Activated T-helper 9 cell treated with anti-CD3 and anti-CD28 coated beads, Interleukin-2, amount 50 U/mL, for 16 hours (primary cell): ENCODE measurements at places on chromosomes 2 and 18.

- DNase-seq, result no peak
Observed at GRCh38 chr2:25036221-25036559, 5.7 kb upstream of the EFR3B start.

GRCh38 chr2:153195342-153195741, 283.2 kb downstream of the RPRM start:
- DNase-seq, result no peak

DNA sequence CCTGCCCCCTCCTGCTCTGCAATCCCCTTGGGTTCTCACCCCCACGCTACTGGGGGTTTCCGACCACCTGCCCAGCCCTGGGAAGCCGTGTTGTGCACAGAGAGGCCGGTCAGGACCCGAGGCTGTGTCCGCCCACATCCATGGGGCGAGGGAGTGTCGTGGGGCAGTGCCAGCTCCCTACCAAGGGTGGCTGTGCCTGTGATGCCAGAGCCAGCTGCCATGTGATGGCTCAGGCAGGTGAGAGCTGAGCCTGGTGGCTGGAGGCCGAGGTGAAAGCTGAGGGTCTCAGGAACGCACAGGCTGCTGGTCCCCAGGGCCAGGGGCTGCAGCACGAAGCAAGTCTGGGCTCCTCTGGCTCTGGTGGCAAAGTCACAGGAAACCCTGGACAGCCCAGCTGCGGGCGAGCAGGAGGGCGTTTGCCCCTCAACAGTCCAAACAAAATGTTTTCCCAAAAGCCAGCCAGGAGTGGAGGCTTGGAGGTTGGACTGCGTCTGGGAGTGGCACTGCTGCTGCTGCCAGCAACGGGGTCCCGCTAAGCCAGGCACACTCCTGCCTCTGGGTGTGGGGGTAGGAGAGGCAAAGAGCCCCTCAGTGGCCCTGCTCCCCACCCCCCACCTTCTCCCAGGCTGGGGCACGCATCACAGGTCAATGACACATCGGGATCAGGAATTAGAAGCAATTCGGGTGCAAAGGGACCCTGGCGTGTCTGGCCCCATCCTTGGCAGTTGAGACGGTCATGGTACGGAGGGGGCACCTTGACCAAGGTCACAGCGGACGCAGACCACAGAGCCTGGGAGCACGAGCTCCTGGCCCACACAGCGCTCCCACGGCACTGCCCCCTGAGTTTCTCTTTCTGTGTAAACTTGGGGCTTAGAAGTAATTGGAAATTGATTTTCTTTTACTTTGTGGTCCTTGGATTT, 72.4 kb upstream of the GPC1 start:
- DNase-seq, result no peak

DNA sequence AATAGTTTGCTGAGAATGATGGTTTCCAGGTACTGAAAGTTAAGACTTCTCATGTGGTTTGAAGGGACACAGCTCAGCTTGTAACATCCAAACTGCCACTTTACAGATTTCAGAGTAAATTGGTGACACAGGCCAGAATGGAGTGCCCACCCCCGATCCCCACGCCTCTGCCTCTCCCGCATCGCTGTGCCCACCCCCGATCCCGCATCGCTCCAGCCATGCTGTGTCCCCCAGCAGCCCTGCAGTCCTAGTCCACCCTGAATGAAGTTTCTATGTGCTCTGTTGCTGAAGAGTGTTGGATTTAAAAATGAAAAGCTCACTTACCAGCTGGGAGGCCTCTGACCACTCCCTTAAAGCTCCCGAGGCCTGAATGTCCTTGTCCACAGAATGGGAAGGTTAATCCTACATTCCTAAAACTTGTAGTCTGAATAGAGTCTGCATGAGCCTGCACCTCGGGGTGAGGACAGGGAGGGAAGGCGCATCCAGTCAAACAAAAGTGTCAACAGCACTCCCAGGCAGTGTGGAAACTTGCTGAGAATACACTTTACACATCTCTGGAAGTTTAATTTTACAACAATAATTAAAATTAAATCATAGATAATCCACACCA, 176.4 kb upstream of the ID2 start:
- DNase-seq, result no peak

- no peak for DNase-seq
Observed at GRCh38 chr2:158725441-158725891, 69.7 kb upstream of the DAPL1 start.

DNA sequence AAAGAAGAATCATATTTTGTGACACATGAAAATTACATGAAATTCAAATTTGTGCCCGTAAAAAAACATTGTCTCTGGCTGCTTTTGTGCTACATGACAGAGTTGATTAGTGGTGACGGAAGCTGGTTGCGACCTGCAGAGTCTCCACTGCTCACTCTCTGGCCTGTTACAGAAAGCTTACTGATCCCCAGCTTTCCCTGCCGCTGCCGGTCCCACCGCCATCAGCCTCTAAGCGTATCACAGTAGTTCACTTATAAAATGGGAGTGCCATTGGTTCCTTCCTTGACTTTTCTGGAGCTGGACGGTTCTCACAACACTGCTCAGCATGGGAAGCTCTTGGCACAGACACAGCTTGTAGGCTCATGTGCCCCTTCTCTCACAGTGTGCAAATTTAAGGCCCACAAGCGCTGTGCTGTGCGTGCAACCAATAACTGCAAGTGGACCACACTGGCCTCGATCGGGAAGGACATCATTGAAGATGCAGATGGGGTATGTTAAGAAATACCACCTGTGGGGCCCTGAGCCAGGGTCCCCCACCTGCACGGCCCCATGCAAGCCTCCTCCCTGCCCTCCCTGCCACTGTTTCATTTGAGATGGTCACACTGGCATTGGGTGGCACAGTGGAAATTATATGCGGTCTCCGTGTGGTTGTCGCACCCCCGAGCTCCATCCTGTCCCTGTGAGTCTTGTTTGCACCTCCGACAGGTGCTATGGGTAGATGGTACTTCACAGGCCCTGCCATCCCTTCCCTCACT, 81.3 kb downstream of the DGKD start:
- DNase-seq, result no peak
